Type B pancreatic cell (in vitro differentiated cells): ENCODE measurements at places on chromosomes 16 and 17.

DNA sequence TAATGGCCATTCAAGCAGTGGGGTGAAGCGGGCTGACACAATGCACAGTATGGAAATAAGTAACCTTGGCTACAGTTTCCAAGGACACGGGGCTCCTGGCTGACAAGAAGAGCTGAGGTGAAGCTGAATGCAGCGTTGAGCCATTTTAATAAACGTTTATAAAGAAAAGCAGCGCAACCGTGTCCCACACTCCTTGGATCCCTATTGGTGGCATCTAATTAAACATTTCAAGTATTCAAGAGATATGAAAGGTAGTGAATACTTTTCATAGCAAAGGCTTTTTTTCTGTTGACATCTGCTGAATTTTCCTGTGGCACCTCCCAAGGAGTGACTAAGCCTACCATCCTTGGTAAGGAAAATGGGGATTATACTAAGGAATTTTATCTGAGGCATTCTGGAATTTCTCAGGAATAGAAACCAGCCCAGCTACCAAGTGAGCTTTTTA lies 26.5 kb downstream of the DUSP14 start:
- peaks cover 15% of the 10 kb centered on the region for H3K36me3 ChIP-seq
- H3K4me3 ChIP-seq, result no peak overlapping the region
- no peak for DNase-seq
- no peak overlapping the region for H3K27ac ChIP-seq

DNA sequence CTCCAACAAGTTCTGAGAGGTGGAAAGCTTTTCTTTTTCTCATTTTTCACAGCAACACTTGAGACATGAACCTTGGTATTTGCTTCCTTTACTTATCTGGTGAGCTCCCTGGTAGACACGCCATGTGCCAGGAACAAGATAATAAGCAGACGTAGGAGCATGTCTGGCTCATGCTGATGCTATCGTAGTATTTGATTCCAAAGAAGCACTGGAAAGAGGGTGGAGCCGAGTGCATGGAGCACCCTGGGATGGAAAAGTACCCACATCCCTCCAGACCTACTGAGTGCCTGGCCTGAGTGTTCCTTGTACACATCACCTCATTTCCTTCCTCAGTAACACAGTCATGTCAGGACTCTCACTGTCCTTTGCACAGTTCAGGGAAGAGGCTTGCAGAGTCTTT lies 231.0 kb downstream of the CBLN1 start:
- peaks cover 31% of the 10 kb centered on the region for H3K27me3 ChIP-seq
- no peaks in the 10 kb centered on the region for H3K36me3 ChIP-seq
- H3K4me3 ChIP-seq, result no peak overlapping the region
- no peak for DNase-seq

GRCh38 chr16:11374255-11374654 lies 29.0 kb downstream of the RMI2 start:
- H3K27me3 ChIP-seq, result no peaks in the 10 kb centered on the region
- H3K36me3 ChIP-seq, result no peaks in the 10 kb centered on the region
- DNase-seq, result no peak
- no peak overlapping the region for H3K27ac ChIP-seq
- peaks cover 28% of the 10 kb centered on the region for H3K4me1 ChIP-seq

- H3K4me3 ChIP-seq, result no peak overlapping the region
- no peak for DNase-seq
- H3K27ac ChIP-seq, result no peak overlapping the region
- H3K27me3 ChIP-seq, result peaks cover 55% of the 10 kb centered on the region
- H3K4me1 ChIP-seq, result peaks cover 6% of the 10 kb centered on the region
Measured at GRCh38 chr17:30926516-30926915, 4.8 kb downstream of the ADAP2 start.

- H3K4me1 ChIP-seq, result no peaks in the 10 kb centered on the region
- no peaks in the 10 kb centered on the region for H3K36me3 ChIP-seq
- no peak for DNase-seq
- peaks cover 26% of the 10 kb centered on the region for H3K27me3 ChIP-seq
- no peak overlapping the region for H3K27ac ChIP-seq
Measured at GRCh38 chr17:63540590-63540989, 9.7 kb upstream of the DCAF7 start.

DNA sequence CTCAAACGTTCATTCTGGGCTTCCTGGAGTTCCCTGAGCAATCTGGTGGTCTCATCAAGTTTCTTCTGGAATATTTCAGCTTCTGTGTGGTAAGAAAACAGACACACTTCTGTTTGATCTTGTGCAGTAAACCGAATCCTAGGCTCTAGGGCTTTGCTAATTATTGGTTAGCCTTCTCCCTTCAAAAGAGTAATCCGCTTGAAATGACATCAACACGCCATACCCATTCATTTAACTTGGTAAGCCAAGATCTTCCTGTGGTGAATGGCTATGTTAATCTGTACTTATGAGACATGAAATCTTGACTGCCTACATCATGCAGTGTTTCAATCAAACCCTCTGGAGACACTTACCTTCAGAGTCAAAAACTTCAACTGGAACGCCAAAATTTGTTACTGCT lies 48.5 kb downstream of the BRD7 start:
- H3K27me3 ChIP-seq, result no peaks in the 10 kb centered on the region
- peaks cover 34% of the 10 kb centered on the region for H3K4me1 ChIP-seq
- H3K36me3 ChIP-seq, result peaks cover 33% of the 10 kb centered on the region
- no peak overlapping the region for H3K4me3 ChIP-seq
- DNase-seq, result no peak
- no peak overlapping the region for H3K27ac ChIP-seq

GRCh38 chr17:66387392-66387981 lies 85.1 kb downstream of the PRKCA start:
- no peak for DNase-seq
- peaks cover 15% of the 10 kb centered on the region for H3K27me3 ChIP-seq
- peaks cover 32% of the 10 kb centered on the region for H3K4me1 ChIP-seq
- peak overlapping the region; percentile 54 for H3K4me3 ChIP-seq
- peak overlapping the region; percentile 75 for H3K27ac ChIP-seq

DNA sequence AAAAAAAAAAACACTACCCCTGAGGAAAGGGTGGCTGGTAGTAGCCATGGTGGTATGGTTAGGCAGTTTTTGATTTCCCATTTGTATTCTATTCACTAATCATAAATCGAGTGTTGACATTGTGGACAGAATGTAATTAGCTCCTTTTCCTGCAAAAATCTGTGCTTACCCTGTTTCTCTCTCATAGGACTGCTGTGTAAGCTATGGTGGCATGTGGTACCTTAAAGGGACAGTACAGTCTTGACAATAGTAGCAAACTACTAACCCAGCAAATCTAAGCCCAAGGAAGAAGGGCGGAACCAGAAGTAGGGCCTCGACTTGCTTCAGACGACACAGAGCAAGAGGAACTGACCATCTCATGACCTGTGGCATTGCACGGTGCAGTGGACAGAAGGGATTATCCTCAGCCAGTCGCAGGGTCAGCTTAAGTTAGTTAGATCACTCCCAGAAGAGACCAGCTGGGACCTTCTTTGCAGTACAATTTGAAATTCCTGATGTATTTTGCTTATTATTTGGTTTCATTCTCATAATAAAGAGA lies 36.3 kb downstream of the POLR3E start:
- H3K36me3 ChIP-seq, result peaks cover 58% of the 10 kb centered on the region
- no peak overlapping the region for H3K4me3 ChIP-seq
- DNase-seq, result no peak
- no peaks in the 10 kb centered on the region for H3K4me1 ChIP-seq
- H3K27ac ChIP-seq, result no peak overlapping the region

GRCh38 chr16:76280421-76281215 lies 3.4 kb downstream of the CNTNAP4 start:
- H3K36me3 ChIP-seq, result no peaks in the 10 kb centered on the region
- no peak for DNase-seq
- H3K4me3 ChIP-seq, result no peak overlapping the region
- H3K27me3 ChIP-seq, result peaks cover 27% of the 10 kb centered on the region

DNA sequence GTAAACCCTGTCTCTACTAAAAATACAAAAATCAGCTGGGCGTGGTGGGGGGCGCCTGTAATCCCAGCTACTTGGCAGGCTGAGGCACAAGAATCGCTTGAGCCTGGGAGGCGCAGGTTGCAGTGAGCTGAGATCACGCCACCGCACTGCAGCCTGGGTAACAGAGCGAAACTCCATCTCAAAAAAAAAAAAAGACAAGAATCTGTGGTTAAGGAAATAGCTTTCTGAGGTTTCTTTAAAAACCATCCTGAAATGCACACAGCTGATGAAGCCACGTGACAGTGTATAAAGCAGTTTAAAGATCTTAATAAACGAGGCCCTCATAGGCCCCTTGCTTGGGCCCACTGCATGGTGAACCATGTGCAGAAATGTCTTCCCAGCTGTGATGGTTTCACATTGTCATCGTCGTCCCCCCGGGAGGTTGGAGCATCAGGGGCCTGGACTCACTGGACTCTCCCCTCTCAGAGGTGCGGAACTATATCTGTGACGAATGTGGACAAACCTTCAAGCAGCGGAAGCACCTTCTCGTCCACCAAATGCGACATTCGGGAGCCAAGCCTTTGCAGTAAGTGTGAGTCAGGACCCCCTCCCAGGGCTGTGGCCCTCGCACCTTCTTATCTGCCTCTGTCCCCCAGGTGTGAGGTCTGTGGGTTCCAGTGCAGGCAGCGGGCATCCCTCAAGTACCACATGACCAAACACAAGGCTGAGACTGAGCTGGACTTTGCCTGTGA lies 16.2 kb downstream of the ZNF276 start:
- no peak for DNase-seq
- H3K4me1 ChIP-seq, result no peaks in the 10 kb centered on the region
- no peak overlapping the region for H3K27ac ChIP-seq
- H3K27me3 ChIP-seq, result no peaks in the 10 kb centered on the region
- H3K4me3 ChIP-seq, result no peak overlapping the region
- H3K36me3 ChIP-seq, result peaks cover 7% of the 10 kb centered on the region

DNA sequence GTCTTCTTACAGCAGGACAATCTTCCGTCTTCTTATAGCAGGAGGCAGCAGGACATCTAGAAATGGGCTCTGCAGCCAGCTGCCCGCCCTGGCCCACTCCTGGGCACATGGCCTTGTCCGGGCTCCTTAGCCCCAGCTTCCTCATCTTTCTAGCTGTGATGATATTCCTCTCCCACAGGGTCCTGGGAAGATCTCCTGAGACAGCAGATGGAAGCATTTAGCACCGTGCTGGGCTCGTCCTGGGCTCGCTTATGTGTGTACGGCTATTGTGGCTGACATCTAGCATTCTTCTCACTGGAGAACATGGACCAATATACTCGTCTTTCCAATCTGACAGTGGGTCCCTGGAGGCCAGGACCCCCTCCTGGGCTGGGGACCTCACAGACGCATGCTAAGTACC lies 48.5 kb downstream of the TIMM22 start:
- no peak for DNase-seq
- no peaks in the 10 kb centered on the region for H3K27me3 ChIP-seq

DNA sequence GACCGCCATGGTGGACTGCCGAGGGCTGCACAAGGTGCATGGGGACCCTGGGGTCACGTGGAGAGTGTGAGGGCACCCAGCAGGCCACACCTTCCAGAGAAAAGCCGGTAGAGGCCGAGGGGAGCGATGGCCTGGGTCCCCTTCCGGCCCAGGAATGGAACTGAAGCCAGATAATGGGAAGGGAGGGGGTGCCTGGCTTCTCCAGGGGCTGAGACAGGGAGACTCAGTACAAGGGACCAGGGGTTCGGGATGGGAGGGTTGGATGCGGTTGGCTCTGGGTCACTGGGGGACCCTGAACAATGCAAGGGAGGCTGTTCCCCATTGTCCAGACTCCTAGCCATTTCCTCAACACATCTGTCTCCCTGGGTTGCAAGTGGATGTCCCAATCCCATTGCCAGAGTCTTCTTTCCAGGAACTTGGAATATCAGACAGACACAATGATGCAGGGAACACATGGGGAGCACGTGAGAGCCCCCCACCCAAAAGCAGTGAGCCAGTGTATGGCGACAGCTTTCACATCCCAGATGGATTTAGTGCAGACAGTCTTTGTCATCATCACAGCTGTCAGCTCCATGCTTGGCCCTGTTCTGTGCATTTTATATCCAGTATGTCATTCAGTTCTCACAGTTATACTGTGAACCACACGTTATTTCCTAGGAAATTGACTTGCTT lies 23.6 kb upstream of the DNAI2 start:
- peaks cover 7% of the 10 kb centered on the region for H3K4me1 ChIP-seq
- H3K27ac ChIP-seq, result no peak overlapping the region
- DNase-seq, result no peak
- H3K27me3 ChIP-seq, result peaks cover 7% of the 10 kb centered on the region
- H3K4me3 ChIP-seq, result no peak overlapping the region

DNA sequence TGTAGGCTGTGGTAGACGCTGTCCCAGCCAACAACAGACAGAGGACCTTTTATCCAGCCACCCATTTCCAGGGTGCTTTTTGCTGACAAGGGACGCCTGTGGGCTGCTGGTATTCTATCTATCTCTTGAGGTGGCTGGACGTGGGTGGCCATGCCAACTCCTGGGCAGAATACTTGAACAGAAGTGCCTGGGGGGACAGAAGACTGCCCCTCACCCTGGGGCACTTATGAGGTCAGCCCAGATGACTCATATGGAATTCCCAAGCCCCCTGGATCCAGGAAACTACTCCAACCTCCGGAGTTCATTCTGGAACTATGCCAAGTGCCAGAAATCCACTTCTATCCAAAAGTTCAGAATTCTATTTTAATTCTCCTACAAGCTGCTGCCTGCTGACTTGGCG lies 61.3 kb downstream of the CDRT4 start:
- no peak for DNase-seq
- no peaks in the 10 kb centered on the region for H3K36me3 ChIP-seq
- no peak overlapping the region for H3K27ac ChIP-seq
- no peak overlapping the region for H3K4me3 ChIP-seq

DNA sequence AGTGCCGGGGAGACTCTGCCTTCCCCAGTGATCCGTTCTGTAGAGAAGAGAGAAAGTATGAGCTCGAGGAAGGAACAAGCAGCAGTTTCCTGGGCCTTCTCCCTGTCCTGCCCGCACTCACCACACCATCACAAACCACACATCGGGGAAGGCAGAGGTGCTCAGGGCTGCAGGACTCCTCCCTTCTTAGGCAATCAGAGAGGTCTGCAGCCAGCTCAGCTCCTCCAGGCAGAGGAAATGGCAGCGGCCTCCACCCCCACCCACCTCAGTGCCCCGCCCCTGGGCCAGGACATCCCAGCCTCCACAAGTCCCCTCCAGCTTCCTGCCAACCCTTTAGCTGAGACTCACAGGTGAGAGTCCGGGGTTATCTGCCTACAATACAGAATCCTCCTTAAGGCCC lies 2.0 kb downstream of the ZNF319 start:
- H3K27me3 ChIP-seq, result no peaks in the 10 kb centered on the region
- peak overlapping the region; percentile 81 for H3K27ac ChIP-seq
- no peak for DNase-seq
- H3K36me3 ChIP-seq, result no peaks in the 10 kb centered on the region
- peaks cover 18% of the 10 kb centered on the region for H3K4me1 ChIP-seq

GRCh38 chr17:9677411-9677810 lies 32.1 kb downstream of the USP43 start:
- no peaks in the 10 kb centered on the region for H3K4me1 ChIP-seq
- no peak for DNase-seq
- peaks cover 16% of the 10 kb centered on the region for H3K36me3 ChIP-seq
- H3K27ac ChIP-seq, result peak overlapping the region; percentile 23
- H3K4me3 ChIP-seq, result no peak overlapping the region

- H3K4me3 ChIP-seq, result no peak overlapping the region
- no peaks in the 10 kb centered on the region for H3K27me3 ChIP-seq
- peaks cover 4% of the 10 kb centered on the region for H3K36me3 ChIP-seq
- no peak for DNase-seq
Measured at GRCh38 chr16:502179-502943, 25.2 kb upstream of the CAPN15 start.

GRCh38 chr17:80104321-80104955 lies 3.1 kb downstream of the GAA start:
- H3K27ac ChIP-seq, result no peak overlapping the region
- H3K4me1 ChIP-seq, result peaks cover 27% of the 10 kb centered on the region
- no peak for DNase-seq
- H3K27me3 ChIP-seq, result no peaks in the 10 kb centered on the region
- H3K4me3 ChIP-seq, result peak overlapping the region; percentile 58
- H3K36me3 ChIP-seq, result no peaks in the 10 kb centered on the region
